NCI-H1417 (cell line): ENCODE measurements at places on chromosomes 1 and 21.
A peak's percentile ranks its signal among the peaks of the same experiment; 100 is the strongest.

DNA sequence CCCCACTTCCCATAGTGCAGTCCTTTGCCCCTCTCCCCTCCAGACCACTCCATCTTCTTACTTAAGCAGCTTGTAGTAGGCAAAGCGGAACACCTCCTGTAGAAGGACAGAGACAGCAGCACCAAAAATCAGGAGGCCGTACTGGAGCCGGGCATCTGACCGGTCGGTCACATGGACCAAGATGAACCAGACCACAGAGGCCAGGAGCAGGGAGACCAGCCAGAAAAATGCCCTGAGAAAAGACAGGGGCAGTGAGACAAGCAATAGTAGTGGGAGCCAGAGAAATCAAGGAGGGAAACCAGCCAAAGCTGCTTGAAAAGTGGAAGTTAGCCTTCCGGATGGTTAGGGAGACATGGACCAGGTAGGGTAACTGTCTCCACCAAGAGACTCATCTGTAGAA, 920 bp downstream of the APH1A start:
- no peak for DNase-seq

- DNase-seq = no peak
These were observed 45.0 kb downstream of the APP start for GRCh38 chr21:26125433-26126167.

DNA sequence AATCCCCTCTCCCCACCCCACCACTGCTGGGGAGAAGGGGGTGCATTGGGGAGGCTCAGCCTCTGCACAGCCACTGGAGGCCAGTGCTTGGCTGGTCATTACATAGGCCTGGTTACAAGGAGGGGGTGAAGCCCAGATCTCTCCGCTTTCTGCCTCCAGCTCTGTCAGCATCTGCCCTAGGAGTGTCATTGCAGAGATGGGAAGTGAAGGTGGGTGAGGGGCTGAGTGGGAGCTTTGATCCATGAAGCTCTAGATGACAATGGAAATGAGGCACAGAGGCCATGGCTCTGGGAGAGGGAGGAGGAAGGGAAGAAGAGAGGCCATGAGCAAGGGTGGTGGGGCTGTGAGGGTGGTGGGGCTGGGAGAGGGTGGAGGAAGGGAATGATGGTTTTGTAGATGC, 411.6 kb downstream of the MATN1 start:
- no peak for DNase-seq

- peak; percentile 12 for DNase-seq
These were observed 61.0 kb downstream of the WDR4 start for GRCh38 chr21:42818328-42818749.

DNA sequence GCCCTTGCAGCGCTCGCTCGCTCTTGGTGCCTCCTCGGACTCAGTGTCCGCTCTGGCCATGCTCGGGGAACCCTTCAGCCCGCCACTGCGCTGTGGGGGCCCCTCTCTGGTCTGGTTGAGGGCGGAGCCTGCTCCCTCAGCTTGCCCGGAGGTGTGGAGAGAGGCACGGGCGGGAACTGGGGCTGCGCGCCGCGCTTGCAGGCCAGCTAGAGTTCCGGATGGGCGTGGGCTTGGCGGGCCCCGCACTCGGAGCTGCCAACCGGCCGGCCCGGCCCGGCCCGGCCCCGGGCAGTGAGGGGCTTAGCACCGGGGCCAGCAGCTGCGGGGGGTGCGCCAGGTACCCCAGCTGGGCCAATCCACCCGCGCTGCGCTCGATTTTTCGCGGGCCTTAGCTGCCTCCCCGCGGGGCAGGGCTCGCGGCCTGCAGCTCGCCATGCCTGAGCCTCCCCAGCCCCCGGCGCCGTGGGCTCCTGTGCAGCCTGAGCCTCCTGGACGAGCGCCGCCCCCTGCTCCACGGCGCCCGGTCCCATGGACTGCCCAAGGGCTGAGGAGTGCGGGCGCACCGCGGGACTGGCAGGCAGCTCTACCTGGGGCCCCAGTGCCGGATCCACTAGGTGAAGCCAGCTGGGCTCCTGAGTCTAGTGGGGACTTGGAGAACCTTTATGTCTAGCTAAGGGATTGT, 217.0 kb upstream of the PKN2 start:
- DNase-seq = no peak

DNA sequence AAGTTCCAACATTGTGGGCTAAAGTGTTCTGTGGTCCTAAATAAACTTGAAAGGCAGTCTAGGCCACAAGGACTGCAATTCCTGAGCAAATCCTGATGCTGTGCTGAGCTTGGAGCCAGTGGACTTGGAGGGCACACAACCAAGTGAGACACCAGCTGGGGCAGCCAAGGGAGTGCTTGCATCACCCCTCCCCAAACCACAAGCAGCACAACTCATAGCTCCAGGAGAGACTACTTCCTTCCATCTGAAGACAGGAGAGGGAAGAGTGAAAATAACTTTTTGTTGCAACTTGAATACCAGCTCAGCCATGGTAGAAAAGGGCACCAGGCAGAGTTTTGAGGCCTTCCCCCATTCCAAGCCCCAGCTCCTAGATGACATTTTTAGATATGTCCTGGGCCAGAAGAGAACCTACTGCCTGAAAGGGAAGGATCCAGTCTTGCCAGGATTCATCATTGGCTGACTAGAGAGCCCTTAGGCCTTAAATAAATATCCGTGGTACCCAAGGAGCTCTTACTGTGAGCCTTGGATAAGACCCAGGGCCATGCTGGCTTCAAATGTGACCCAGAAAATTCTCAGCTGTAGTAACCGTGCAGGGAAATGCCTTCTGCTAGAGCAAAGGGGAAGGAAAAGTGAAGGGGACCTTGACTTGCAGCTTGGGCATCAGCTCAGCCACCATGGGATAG, 35.4 kb upstream of the LRRC8B start:
- DNase-seq = no peak

DNA sequence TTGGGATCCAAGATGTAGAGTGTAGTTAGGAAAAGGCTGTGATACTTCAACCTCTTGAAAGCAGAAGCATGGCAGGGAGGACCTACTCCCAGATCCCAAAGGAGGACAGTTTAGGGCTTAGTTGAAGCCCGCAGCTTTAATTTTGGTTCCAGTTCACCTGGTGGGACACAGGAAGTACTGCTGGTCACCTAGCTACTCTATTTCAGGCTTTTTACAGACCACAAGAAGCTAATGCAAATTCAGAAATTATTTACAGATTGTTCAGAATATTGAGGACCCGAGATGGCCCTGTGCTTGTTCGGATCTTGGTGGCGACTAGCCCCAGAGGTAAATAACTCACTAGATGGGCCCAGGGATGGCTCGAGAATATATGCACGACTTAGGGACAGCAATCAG, 6.4 kb upstream of the SMCP start:
- no peak for DNase-seq

- no peak for DNase-seq
These were observed 16.1 kb downstream of the FCRL1 start for GRCh38 chr1:157803851-157804250.

GRCh38 chr1:223639331-223639749, 26.2 kb downstream of the CAPN8 start:
- no peak for DNase-seq

GRCh38 chr1:153805886-153806719, 30.9 kb downstream of the SLC27A3 start:
- no peak for DNase-seq

DNA sequence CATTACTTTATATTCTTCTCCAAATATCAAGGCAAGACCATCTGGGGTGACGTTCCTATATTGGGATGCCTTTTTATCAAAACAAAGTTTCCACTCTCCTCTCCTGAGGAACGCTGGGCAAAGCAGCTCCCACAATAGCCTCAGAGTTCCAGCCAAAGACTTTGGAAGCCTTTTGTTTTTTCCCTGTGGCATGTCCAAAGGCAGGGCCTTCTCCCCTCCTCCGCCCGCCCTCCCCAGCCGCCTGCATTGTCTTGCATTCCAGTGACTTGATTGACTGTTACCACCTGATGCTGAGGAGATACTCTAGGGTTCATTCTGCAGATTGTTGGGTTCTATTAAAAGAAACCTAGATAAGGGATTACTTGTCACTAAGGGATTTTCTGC, 43.5 kb downstream of the PROX1 start:
- no peak for DNase-seq

- peak; percentile 74 for DNase-seq
These were observed 5.7 kb upstream of the PLPP3 start for GRCh38 chr1:56584910-56585528.

DNA sequence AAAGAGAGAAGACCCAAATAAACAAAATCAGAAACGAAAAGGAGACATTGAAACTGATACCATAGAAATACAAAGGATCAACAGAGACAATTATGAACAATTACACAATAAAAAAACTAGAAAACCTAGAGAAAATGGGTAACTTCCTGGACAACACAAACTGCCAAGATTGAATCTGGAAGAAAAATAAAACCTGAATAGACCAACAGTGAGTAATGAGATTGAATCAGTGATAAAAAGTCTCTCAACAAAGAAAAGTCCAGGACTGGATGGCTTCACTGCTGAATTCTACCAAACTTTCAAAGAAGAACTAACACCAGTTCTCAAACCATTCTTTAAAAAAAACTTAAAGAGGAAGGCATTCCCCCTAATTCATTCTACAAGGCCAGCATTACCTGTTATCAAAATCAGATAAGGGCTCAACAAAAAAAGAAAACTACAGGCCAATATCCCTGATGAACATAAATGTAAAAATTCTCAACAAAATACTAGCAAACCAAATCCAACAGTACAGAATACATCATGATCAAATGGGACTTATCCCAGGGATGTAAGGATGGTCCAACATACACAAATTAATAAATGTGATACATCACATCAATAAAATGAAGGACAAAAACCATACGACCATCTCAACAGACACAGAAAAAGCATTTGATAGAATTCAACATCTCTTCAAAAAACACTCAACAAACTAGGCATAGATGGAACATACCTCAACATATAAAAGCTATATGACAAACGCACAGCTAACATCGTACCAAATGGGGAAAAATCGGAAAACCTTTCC, 119.9 kb downstream of the ACBD6 start:
- no peak for DNase-seq

DNA sequence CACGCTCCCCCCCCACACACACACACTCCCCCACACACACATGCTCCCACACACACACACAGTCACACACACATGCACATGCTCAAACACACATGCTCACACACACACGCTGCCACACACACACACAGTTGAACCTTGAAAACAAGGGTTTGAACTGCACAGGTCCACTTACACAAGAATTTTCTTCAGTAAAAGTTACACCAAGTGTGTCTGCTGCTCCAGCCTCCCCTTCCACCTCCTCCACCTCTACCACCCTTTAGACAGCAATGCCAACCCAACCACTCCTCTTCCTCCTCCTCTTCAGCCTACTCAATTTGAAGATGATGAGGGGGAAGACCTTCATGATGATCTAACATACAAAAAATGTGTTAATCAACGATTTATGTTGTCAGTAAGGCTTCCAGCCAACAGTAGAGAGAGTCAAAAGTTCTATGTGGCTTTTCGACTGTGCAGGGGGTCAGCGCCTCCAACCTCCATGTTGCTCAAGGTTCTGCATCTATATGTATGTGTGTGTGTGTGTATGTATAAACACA, 26.8 kb downstream of the HSF2BP start:
- DNase-seq = no peak

GRCh38 chr1:22334860-22335550, 116.6 kb upstream of the ZBTB40 start:
- DNase-seq = no peak

GRCh38 chr21:42463861-42464515, 32.0 kb downstream of the RSPH1 start:
- peak; percentile 51 for DNase-seq

DNA sequence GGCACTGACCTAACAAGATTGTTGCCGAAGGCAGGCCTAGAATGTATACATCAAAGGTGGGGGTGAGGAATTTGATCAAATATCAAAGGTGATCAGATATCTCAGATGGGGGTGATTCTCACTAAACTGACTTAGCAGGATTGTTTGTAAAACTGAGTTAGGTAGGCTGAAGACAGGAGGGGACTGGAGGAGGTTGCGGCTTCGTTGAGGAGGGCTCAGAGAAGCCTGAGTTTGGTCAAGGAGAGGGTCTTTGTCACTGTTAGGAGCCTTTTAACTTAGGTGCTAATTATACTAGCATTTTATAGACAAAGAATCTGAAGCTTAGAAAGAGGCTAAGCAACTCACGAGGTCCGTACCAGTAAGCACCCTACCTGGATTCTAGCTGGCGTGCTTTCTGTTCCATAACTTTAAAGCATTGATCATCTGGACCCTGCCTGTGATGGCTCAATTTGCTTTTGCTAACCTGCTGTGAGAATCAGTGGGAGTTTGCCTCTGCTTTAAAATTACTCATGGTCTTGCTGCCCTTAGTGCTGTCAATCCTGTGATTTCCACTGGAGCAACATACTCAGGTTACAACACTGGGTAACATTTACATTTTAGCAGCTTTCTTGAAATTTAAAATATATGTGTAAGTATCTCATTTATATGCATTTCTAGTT, 49.8 kb downstream of the ITSN1 start:
- no peak for DNase-seq

DNA sequence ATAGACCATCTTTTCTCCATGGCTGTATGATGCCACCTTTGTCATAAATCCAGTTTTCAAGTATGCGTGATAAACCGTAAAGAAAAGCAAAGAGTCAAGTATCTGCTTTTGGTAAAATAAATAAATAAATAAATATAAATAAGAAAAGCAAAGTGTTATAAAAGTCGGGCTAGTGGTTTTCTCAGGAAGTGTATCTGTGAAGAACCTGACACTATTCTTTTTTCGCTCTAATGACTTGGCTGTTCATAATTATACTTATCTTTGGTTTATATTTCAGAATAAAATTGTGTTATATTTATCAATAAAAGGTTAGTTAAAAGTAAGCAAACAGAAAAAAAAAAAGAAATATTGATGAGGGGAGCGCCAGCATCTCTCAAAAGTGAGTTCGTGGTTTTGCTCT, 594 bp upstream of the EXO5 start:
- no peak for DNase-seq

GRCh38 chr21:44421901-44422840, 33.1 kb upstream of the LRRC3 start:
- no peak for DNase-seq

- DNase-seq = no peak
These were observed 2.2 kb upstream of the USP24 start for GRCh38 chr1:55217226-55217986.

DNA sequence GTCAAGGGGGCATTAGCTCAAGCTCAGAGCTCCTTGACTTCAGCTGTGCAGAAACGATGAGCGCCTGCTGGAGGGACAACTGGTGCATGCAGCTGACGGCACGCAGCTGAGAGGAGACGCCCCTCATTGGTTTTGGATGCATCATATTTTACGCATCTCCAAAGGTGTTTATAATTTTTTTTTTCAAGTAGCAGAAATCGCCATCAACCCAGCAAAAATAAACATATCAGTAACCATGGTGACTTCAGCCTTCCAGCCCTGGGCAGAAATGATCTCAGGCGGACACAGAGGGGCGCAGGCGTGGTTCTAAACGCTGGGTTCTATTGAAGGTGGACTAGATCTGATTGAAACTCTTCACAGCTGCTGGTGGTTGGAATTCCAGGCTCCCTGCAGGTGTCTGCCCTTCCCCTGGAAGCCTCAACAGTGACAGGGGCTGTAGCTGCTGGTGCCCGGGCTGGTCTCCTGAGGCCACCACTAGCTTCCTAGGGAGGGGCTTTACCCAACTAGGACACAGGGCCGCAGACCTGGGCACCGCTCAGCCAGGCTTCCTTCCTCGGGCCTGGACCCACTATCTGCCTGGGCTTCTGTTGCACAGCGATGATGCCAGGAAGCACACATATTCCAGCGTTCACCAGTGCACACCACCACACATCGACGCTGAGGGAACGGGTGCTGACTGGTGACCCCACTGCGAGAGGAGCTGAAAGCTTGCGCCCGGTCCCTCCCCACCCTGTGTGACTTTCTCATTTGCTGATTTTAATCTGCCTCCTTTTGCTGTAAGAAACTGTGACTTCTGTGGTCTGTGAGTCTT, 63.7 kb upstream of the ABCG1 start:
- DNase-seq = no peak
